Lower leg skin (tissue), 4 donors: ENCODE measurements at places on chromosomes 16 and 17. TPM values are rescaled to one million over a fixed set of nuclear protein-coding genes. Genes with fewer than 3 reads are reported as not detected.
A peak's percentile ranks its signal among the peaks of the same experiment; 100 is the strongest.

DNA sequence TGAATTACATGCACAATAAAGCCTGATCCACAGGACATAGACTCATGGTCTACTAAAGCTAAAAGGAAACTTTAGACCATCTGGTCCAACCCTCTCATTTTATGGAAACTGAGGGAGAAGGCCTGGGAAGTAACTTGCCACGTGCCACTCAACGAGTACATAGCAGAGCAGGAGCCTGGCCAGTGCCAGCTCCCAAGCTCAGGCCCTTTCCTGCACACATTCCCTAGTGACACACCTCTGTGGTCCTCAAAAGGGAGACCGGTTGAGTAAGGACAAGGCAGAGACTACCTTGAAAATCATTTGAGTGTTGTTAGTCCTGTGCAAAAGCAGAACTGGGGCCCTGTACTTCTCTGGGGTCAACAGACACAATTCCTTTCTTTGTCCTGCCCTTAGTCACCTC lies 2.8 kb downstream of the CCL4L2 start:
- DNase-seq, result no peak

DNA sequence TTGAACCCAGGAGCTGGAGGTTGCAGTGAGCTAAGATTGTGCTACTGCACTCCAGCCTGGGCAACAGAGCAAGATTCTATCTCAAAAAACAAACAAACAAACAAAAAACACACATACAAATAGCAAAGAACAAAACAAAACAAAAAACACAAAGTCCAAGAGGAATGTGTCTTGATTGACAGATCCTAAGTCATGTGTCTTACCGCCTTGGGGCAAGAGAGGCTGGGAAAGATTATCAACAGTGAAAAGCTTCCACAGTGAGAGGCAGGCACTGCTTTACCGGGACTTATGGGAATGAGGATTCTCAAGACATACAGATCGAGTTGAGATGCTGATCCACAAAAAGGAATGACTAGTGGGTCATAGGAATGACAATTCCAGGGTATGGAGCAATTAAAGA lies 62.7 kb upstream of the GAS7 start:
- no peak for DNase-seq

DNA sequence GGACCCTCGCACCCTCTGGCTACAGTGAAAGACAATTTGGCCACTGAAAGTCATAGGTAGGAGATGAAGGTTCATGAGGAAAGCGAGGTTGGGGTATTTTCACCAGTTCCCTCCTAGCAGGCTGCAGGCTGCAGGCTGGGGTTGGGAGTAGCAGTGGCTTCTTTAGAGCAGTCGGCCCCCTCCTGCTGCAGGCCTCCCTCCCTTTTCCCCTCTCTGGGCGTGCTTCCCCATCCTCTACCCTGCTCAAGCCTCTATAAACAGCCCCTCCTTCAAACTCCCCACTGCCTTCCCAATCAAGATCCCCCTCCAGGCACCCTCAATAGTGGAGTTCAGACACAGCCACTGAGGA lies 41.8 kb downstream of the GAS7 start:
- no peak for DNase-seq

- DNase-seq, result no peak
These were observed 205.4 kb downstream of the ENGASE start for GRCh38 chr17:79280010-79280409.

GRCh38 chr17:7732981-7733539 lies 15.5 kb downstream of the DNAH2 start:
- no peak for DNase-seq

- DNase-seq, result no peak
These were observed 23.5 kb downstream of the RPS6KB1 start for GRCh38 chr17:59916446-59916845.

- DNase-seq, result no peak
These were observed 709 bp upstream of the ENO3 start for GRCh38 chr17:4950075-4950745.

DNA sequence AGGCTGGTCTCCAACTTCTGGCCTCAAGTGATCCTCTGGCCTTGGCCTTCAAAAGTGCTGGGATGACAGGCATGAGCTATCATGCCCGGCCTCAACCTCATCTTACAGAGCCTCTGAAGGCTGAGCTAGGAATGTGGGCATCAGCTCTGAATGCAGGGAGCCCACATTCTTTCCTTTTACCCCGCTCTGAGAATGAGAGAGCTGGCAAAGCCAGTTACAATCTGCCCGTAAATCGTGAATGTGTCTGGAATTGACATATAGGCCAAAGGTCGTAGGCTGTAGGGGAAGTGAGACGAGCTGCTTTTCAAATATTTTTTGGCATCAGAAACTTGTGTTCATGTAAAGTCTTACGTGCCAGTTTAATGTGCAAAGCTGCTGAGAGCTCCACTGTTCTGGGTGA lies 4.5 kb downstream of the TMEM238L start:
- no peak for DNase-seq

GRCh38 chr17:17236295-17237025 lies 508 bp downstream of the FLCN start:
- no peak for DNase-seq

DNA sequence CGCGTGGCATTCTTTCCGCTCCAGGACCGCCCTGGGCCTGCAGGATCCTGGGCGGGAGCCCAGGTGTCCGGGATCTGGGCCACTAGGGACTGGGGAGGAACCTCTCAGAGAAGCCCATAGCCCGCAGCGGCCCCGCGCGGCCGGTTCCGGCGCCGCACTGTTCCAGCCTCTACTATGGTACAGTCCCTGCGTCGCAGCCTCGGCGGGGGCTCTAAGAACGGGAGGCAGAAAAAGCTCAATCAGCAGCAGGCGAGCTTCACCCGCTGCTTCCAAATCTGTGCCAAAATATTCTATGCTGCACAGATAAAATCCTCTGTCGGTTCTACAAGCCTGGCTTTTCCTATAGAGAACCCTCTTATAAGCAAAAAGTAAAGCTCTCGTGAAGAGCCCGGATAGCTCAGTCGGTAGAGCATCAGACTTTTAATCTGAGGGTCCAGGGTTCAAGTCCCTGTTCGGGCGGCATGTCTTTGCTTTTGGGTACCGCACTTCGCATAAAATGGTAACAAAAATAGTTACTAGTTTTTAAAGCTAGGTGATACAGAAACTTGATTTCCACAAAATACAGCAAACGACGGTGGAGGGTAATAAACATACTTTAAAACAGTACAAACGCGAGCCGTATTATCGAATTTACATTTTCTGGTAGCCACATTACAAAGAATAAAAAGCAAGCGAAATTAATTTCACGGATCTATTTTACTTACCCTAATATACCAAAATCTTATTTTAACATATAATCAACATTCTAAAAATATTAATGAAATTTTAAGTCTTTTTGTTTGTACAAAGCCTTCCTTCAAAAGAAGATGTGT lies 661 bp upstream of the ALOXE3 start:
- DNase-seq, result peak; percentile 98

DNA sequence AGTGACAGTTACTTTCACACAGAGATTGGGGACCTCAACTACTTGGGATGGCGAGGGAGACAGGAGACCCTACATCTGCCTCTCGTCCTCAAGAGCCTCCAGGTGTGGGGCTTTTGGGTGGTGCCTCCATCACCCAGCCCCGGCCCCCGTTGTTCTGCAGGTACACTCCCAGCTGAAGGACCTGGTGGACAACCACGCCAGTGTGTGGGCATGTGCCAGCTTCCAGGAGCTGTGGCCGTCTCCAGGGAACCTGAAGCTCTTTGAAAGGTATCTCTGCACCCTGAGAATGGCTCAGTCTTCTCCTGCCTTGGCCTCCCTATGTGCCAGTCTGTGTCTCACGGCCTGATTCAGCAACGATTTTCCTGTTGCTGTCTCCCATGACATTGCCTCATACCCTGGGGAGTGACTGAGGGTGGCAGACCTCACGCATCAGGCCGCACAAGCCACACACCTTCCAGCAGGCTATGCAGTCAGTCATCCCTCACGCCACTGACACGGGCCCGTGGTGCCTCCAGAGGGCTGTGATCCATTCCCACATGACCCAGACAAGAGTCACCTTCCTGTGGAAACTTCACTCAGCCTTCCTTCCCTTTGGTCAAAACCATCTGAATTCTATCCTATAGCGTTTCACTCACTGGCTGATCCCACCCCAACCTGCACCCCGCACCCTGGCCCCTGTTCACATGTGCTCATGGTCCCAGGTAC lies 3.7 kb downstream of the CCNF start:
- DNase-seq, result no peak

GRCh38 chr16:85257483-85257882 lies 145.2 kb upstream of the CIBAR2 start:
- no peak for DNase-seq

GRCh38 chr17:4800462-4801196 lies 1.5 kb downstream of the C17orf114 start:
- DNase-seq, result no peak

GRCh38 chr16:29862884-29863668 lies at the start of gene CDIPT:
CDIPT (minus strand) TSS chr16:29863226; CDS start chr16:29862857, 369 bp downstream.
- peak; percentile 98 for DNase-seq

DNA sequence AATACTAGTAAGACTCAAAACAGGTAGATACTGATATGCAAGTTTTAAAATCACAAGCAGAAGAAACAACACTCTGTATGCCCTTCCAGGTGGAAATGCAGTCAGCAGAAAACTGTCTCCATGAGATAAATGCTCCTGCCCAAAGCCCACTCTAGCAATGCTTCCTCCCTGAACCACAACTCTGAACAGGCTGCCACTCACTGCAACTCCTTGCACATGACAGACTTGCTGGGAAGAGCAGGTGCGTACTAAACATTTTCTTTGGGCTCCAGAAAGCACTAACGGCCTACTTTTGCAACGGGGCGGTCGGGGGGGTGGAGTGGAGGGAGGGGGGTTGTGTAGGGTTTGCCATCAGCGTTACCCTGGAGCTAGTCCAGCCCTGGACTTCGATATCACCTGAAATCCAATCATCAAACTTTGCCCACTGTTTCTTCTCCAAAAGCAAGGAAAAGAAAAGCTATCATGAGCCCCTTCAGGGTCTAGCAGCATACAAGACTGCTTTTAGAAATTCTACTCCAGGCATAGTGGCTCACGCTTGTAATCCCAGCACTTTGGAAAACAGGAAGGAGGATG lies 46.1 kb downstream of the ANKRD11 start:
- DNase-seq, result no peak

GRCh38 chr16:24452724-24453123 lies 86.6 kb upstream of the RBBP6 start:
- no peak for DNase-seq

GRCh38 chr17:10623737-10624338 lies 33.3 kb downstream of the MYH3 start:
- no peak for DNase-seq

DNA sequence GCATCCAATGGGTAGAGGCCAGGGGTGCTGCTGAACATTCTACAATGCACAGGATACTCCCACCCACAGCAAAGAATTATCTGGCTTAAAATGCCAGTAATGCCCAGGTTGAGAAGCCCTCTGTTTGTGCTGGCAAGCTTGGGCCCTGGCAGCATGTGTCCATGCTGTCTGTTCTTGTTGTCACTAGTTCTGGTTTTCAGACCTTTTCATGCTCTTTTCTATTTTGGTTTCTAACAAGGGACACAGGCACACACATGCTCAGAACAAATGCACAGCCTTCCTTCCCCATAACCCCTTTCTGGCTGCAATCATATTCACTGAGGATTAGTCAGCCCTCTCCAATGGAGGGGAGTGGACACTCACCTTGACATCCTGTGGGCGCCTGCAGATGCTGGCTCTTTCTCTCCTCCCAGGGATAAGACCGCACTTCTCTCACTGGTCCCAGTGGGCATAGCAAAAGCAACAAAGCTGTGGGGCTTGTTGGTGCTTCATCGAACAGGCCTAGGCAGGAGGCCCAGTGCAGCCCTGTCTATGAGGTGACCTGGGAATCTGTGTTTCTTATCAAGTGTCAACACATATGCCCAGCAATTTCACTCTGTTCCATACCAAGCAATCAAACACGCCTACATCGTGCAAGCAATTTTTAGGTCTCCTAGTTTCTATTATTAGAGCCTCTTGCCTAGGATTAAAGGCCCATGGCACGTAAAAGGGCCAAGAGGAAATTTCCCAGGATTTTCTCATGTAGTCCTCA lies 271.1 kb upstream of the CCL2 start:
- no peak for DNase-seq

- no peak for DNase-seq
These were observed 13.5 kb upstream of the FBXO47 start for GRCh38 chr17:38980490-38981217.

DNA sequence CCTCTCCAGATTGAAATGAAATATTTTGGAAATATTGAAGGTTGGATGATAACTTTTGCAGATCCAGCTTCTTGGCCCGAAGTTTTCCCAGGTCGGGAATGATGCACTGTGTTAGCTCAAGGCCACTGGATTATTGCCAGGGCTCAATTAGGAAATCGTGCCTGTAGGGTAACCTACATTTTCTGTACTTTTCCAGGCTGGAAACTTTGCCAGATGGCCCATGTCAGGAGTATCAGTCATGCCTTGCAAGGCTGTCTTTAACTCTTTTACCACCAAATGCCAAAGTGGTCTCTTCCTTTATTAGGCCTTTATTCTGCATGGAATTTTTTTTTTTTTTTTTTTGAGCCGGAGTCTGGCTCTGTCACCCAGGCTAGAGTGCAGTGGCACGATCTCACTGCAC lies 8.9 kb upstream of the SEC14L1 start:
- DNase-seq, result no peak

- no peak for DNase-seq
These were observed 2.0 kb downstream of the WSB1 start for GRCh38 chr17:27295945-27296344.

- no peak for DNase-seq
These were observed 301.6 kb upstream of the C16orf82 start for GRCh38 chr16:26765087-26765486.

DNA sequence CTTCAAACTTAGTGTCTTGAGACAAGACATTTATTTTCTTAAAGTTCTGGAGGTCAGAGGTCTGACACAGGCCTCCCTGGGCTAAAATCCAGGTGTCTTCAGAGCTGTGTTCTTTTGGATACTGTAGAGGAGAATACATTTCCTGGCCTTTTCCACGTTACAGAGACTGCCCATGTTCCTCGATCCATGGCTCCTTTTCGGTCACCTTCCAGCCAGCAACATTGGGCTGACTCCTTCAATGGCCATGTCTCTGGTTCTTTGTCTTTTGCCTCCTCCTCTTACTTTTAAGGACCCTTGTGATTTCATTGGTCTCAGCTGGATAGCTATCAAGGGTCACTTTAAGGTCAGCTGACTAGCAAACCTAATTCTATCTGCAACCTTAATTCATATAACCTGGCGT lies 212.4 kb downstream of the WWOX start:
- no peak for DNase-seq

DNA sequence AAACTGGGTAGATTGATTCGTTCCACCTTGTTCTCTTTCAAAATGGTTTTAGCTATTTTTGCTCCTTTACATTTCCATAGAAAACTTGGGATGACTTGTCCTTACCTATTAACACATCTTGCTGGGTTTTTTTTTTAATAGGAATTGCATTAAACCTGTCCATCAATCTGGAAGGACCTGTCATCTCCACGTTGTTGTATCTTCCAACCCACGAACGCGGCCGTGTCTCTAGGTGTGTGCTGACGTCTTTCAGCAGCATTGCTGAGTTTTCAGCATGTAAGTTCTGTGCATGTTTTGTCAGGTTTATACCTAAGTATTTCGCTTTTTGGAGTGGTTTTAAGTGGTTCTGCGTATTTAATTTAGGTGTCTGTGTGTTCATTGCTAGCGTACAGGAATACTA lies 60.4 kb upstream of the GNG13 start:
- no peak for DNase-seq

KCTD5 gene
- total RNA-seq, result 34.9 TPM

TBC1D26 gene
- not detected for total RNA-seq

ETV4 gene
- 3.7 TPM for total RNA-seq

SMIM5 gene
- 7.1 TPM for total RNA-seq

CLDN6 gene
- not detected for total RNA-seq

MT1E gene
- 202 TPM for total RNA-seq
